ENCODE measurements at places on chromosomes 5 and 9. TPM values are rescaled to one million over a fixed set of nuclear protein-coding genes. Genes with fewer than 3 reads are reported as not detected.

Gene DAB2IP
- 0.07 TPM for polyA plus RNA-seq

Gene AFAP1L1
- polyA plus RNA-seq = not detected

Gene CAMLG
- 122 TPM for polyA plus RNA-seq

Gene HNRNPH1
- 357 TPM for polyA plus RNA-seq

Gene PRRX2
- not detected for polyA plus RNA-seq

Gene SIT1
- polyA plus RNA-seq = not detected

Gene SLC28A3
- polyA plus RNA-seq = not detected

Gene IFNA21
- not detected for polyA plus RNA-seq

Gene IRX2
- polyA plus RNA-seq = 2.1 TPM

Gene LCN1
- polyA plus RNA-seq = not detected

Gene PTPRD
- 17.0 TPM for polyA plus RNA-seq

Gene RNF208
- polyA plus RNA-seq = 5.0 TPM

Gene THBS4
- polyA plus RNA-seq = 5.2 TPM

Gene INSL6
- 2.3 TPM for polyA plus RNA-seq

Gene MOB3B
- polyA plus RNA-seq = 5.7 TPM

Gene DOCK8
- not detected for polyA plus RNA-seq

Gene UNC5A
- polyA plus RNA-seq = not detected

Gene SLCO6A1
- not detected for polyA plus RNA-seq

Gene CTXN3
- not detected for polyA plus RNA-seq

Gene FSTL4
- 174 TPM for polyA plus RNA-seq

Gene CCNJL
- polyA plus RNA-seq = 0.36 TPM

Gene BTNL8
- polyA plus RNA-seq = not detected

Gene PMPCA
- 11.1 TPM for polyA plus RNA-seq

Gene ARID3C
- not detected for polyA plus RNA-seq

Gene NAIF1
- 4.7 TPM for polyA plus RNA-seq

Gene SV2C
- 53.8 TPM for polyA plus RNA-seq

Gene SNCAIP
- 4.6 TPM for polyA plus RNA-seq

Gene NTNG2
- polyA plus RNA-seq = 0.13 TPM

Gene SCGB3A1
- polyA plus RNA-seq = not detected

Gene PCDHA3
- polyA plus RNA-seq = 3.8 TPM

Gene MEIKIN
- 0.85 TPM for polyA plus RNA-seq

Gene NMUR2
- not detected for polyA plus RNA-seq

Gene PCDHB13
- 5.2 TPM for polyA plus RNA-seq

Gene TRPM3
- 7.1 TPM for polyA plus RNA-seq

Gene SAXO1
- polyA plus RNA-seq = not detected

Gene FOXE1
- polyA plus RNA-seq = not detected

Gene CFAP90
- 6.3 TPM for polyA plus RNA-seq

Gene DMXL1
- polyA plus RNA-seq = 60.1 TPM

Gene NDUFA8
- polyA plus RNA-seq = 377 TPM

All from Purkinje cell (primary cell).